ENCODE measurements at places on chromosomes 1 and 21.

- DNase-seq = no peak
These were observed 30.8 kb downstream of the TRIM67 start for GRCh38 chr1:231192620-231193163.

GRCh38 chr1:232377494-232377770, 252.5 kb downstream of the SIPA1L2 start:
- no peak for DNase-seq

DNA sequence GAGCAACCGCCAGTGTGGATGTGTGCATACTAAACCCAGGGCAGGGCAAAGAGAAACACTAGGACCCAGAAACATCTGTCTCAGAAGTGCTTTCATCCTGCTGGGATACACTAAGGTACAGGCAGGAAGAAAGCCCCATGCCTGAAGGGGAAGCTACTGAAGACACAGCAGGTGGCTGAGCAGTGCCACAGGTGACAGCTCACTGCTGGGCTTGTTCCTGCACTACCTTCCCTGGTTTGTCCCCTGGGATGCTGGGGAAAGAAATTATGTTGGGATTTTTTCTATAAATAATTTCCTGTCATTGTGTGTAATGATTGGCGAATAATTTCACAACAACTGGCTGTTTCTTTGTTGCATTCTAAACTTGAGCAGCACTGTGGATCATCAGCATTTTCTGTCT, 245.3 kb upstream of the RAB4A start:
- DNase-seq = no peak

DNA sequence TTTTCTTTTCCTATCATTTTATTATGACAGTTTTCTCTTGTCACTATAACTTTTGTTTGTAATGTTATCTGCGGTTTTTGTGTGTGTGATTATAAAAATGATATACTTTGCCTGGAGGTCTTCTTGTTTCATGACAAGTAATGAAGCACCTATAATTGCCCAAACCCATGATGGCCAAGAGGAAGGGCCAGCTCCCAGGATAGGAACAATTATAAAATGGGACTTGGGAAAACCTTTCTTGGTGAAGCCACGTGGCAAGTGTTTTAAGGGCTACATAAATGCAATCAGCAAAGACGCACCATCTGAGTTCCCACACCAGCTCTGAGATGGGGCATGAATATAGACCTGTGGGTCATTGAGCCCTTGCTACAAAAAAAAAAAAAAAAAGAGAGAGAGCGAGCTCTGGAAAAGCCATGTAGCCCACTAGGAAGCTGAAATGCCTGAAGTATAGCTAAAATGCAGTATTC, 462.6 kb upstream of the RUNX1 start:
- no peak for DNase-seq

GRCh38 chr21:38610623-38611251, 112.5 kb upstream of the ERG start:
- DNase-seq = no peak

DNA sequence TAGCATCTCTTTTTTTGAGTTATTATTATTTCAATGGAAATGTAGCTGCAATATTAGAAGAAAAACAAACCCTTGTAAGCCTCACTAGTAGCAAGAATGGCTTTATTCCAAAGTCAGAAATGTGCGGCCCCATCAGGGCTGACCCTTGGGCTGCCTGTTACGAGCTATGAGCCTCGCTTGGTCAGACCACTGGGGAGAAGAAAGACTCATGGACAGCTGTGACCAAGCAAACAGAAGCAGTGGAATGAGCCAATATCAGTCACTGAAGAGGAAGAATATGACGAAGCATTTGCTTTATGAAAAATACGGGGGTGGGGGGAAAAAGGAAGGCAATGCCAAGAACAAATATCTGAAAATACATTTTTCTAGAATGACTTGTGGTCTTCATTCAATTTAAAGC, 504.5 kb downstream of the LMO4 start:
- DNase-seq = no peak

DNA sequence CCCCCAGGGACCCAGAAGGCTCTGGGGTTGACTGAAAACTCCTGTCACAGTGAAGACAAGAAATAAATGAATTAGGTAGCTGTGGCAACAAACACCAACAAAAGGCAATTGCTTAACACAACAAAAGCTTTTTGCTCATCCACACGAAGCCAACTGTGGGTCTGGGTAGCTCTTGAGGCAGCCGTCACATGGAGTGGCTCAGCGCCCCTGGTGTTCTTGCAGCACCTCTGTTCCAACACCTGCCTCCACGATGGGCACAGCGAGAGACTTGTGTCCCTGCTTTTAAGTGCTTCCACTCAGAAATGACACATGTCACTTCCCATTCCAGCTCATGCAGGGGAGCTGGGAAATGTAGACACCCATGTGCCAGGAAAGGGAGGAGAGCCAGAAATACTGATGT, 364.5 kb upstream of the DUSP10 start:
- no peak for DNase-seq

DNA sequence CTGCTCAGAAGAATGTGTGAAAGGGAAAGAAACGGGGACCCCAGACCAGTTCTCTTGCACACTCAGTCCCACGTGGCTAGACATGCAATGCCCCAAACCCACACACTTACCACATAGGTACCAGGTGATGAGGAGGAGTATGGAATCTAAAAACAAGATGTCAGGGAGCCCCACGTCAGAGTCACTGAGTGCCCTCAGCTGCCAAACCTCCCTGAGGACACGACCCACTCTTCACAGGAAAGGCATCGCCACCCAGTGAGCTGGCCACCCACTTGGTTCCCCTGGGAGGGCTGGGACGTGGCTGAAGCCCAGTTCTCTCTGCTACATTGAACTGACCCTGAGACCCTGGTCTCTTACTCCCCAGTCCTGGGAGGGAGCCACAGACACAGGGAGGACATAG, 41.4 kb downstream of the MRPL37 start:
- no peak for DNase-seq

GRCh38 chr1:81758181-81758580, 42.6 kb upstream of the ADGRL2 start:
- DNase-seq = no peak

- DNase-seq = no peak
These were observed 52.9 kb downstream of the NFIA start for GRCh38 chr1:61135291-61135690.

DNA sequence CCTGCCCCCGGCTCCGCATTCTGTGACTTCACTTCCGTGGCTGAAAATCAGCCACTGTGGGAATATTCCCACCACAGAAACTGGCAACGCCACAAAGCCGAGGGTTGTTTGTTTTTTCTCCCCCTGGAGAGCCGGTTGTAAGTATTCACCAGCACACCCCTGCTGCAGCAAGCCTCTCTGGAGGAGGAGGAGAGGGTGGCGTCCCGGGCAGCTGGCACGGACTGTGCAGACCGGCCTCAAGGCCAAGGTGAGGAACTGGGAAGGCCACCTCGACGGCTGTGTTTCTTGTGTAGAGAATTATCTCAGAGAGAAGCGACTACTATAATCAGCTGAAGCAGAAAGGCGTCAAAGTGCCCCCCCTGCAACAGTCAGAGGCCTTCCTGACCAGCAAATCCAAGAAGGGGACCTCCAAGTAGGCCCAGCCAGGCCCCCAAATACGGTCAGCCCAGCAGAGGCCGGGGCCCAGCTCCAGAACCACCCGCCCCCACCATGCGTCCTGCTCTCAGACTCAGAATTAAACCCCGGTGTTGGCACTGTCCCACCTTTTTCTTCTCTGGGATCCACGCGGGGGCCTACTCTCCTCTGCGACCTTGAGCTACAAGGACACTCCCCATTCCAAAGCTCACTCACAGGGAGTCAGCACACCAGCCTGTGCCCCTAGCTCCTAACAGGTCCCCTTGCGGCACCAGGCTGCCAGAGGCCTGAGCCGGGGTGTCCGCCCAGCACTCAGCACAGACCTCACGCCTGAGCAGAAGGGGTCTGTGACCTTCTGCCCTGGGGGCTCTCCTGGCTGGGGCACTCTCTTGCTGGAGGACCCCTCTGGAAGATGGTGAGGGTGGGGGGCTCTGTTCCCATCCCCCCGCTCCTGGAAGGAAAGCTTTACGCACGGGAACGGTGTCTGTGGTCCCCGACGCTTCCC, 1.2 kb upstream of the SMIM1 start:
- DNase-seq = no peak

DNA sequence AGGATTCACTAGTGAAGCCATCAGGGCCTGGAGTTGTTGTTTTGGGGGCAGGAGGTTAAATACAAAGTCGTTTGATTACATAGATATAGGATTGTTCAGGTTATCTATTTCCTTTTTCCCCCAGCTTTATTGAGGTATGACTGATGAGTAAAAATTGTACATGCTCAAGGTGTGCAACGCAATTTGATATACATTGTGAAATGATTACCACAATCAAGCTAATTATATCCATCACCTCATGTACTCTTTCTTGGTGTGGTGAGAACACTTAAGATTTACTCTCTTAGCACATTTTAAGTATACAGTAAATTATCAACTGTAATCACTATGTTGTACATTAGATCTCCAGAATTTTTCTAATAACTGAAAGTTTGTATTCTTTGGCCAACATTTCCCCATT, 6.0 kb downstream of the FGGY start:
- no peak for DNase-seq

DNA sequence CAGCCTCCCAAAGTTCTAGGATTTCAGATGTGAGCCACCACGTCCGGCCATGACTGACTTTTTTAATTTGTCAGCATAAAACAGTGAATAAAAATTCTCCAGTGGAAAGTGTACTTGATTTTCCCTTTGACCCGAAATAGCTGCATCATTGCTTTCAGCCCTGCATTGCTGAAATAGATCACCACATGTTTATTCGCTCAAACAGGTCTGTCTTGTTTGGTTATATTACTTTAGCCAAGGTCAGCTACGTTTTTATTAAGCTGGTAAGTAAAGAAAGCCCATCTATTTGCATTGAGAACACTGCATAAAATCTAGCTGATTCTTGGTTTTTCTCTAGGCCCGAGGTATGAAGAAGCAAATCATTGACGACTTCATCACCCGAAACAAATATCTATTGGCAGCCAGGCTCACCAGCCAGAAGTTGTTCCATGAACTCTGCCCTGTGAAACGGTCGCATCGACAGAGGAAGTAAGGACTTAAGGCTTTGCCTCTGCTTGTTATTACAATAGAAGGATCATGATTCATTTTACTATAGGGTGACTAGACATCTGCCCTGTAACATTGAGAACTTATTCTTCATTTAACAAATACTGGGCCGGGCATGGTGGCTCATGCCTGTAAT, 25.6 kb downstream of the AGMAT start:
- DNase-seq = no peak

- no peak for DNase-seq
These were observed 147.7 kb upstream of the L1TD1 start for GRCh38 chr1:62046927-62047326.

- DNase-seq = no peak
These were observed 675 bp downstream of the MYSM1 start for GRCh38 chr1:58699011-58699762.

GRCh38 chr1:218778257-218779126, 395.2 kb upstream of the LYPLAL1 start:
- no peak for DNase-seq

DNA sequence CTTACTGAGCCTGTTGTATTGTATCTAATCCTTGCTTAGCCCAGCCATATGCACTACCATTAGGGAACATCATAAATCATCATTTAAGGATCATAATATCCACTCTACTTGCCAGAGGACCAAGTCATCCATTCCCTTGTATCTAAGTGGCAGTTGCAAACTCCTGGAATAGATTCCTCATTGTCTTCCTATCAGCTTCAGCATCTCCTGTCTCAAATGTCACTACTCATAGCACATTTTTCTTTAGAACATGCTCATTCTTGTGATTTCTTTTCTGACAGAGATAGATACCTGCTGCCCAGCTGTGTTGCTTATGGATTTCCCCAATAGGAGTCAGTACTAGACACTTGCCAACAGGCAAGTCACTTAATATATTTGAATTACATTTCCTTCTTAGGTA, 84.3 kb downstream of the OLFML3 start:
- DNase-seq = no peak

- peak; percentile 92 for DNase-seq
These were observed 1.4 kb downstream of the APP start for GRCh38 chr21:26169061-26169610.

DNA sequence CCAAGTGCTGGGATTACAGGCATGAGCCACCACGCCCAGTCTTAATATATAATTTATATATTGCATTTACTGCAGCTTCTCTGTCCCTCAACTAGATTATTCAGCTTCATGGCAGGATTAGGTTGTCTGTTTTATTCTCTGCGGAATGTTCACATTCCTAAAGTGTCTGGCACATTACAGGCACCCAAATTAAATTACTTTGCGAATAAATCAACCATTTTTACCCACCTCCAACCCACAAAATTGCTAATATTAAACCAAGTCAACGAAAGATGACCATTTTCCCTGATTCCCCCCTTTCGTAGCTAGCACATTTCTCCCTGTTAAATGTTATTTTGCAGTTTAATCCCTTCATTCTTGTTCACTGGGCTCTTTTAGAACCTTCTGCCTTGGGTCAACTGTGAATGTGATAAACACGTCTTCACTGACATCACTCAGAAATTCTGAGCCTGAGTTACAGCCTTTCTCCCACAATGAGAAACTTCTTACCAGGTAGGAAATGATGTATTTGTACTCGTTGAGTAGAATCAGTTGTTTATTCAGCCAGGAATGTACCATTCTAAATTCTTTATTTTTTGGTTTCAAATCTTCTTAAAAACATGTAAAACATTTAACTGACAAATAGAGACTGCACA, 35.9 kb downstream of the THAP3 start:
- no peak for DNase-seq

DNA sequence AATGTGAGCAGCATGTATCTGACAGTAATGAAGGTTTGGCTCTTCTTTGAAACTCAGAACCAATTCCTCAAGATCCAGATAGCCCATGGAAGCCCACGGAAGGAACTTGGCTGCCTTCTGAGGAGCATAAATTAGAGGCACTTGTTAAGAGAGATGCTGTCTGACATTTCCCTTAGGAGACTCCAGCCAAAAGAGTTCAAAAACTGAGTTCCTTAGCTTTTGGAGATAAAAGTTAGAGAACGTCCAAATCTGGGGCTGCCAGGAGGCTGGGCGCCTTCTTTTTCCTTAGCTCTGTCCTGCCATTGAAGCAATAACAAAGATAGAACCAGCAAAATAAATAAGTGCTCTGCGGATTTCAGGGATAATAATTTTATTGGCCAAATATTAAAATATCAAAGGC, 439.6 kb upstream of the USP24 start:
- no peak for DNase-seq

- no peak for DNase-seq
These were observed 403.6 kb downstream of the PTPRU start for GRCh38 chr1:29639741-29640427.

- DNase-seq = peak; percentile 50
These were observed at the start of gene TRNP1 for GRCh38 chr1:26993237-26994019. Gene TRNP1, plus strand, starts transcription at chr1:26993692. Its CDS starts 95 bp downstream, at chr1:26993787.

- no peak for DNase-seq
These were observed 27.4 kb upstream of the KCNJ15 start for GRCh38 chr21:38229260-38229877.

DNA sequence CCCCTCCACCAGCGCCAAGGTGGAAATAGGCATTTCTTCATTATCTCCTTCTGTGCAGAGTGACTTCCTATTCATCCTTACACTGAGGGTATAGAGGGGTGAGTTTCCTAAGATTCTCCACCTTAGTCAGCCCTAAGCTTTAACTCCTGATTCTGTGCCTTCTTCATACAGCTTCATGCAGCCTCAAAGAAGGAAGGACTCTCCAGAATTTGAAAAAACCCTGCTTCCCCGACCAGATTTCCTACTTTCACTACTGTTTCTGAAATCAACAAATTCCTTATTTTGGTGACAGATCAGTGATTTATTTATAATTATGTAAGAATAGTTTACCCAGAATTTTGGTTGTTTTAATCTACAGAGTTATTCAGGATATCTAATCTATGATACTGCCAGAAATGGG, 28.6 kb downstream of the GFI1 start:
- DNase-seq = no peak
